Foreskin keratinocyte (primary cell): ENCODE measurements at places on chromosomes 7 and 10. TPM values are rescaled to one million over a fixed set of nuclear protein-coding genes. Genes with fewer than 3 reads are reported as not detected.

SPDYE2 gene
- not detected in 2 replicates for total RNA-seq

ELFN1 gene
- 0.10 TPM in 1 of 2 replicates, not detected in the other for total RNA-seq

PLA2G12B gene
- not detected in 2 replicates for total RNA-seq

COL28A1 gene
- not detected in 2 replicates for total RNA-seq

LHFPL3 gene
- not detected in 2 replicates for total RNA-seq

STEAP4 gene
- 0.03 and 0.04 TPM in 2 replicates for total RNA-seq

HOXA2 gene
- total RNA-seq, result 0.25 and 0.31 TPM in 2 replicates

DNA sequence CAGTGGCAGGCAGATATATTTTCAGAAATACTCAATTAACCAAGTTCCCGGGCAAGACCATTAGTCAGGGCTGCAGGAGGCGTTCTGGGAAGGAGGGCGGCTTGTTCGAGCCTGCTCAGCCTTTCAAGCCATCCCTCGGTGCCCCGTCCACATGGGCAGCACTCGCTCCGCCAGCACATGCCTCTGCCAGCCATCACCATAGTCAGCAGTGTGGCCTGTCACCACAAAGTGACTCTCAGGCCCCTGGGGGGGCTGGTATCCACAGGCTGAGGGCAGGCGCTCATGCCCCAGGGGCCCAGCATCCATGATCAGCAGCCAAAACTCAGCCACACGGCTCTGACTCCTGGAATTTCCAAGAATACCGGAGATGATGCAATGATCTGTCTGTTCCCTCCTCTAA lies 81.9 kb downstream of the CHST15 start:
- peak; percentile 47 for DNase-seq

- DNase-seq, result no peak
Measured at GRCh38 chr10:89771684-89772083, 70.3 kb downstream of the KIF20B start.

DNA sequence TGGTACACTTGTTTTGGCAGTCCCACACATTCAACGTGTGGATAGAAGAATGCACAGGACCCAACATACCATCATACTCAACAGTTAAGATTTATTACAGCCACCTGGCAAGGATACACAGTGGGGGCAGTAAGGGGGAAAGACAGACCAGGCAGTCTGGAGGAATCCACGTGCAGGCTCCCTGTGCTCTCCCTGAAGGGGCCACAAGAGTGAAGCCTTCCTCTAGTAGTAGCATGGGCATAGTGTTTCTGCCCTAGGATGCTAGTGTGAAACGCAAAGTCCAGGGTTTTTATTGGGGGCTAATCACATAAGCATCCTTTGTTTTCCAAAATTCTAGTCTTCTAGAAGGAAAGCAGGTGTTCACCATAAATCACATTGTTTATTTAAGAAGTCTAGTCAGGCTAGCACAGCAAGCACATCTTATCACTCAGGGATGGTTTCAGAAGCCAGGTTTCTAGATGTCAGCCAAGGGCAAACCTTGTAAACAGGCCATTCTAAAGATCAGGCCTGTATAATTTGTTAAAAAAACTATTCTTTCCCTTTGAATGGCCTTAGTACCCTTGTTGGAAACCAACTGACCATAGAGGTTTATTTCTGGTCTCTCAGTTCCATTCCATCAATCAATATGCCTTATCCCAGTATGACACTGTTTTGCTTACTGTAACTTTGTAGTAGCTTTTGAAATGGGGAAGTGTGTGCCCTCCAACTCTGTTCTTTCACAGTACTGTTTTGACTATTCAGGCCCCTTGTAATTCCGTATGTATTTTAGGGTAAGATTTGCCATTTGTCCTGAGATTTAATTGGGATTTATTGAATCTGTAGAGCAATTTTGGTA lies 12.4 kb upstream of the TFAM start:
- no peak for DNase-seq

- no peak for DNase-seq
Measured at GRCh38 chr10:12801214-12802087, 200.1 kb downstream of the CCDC3 start.

DNA sequence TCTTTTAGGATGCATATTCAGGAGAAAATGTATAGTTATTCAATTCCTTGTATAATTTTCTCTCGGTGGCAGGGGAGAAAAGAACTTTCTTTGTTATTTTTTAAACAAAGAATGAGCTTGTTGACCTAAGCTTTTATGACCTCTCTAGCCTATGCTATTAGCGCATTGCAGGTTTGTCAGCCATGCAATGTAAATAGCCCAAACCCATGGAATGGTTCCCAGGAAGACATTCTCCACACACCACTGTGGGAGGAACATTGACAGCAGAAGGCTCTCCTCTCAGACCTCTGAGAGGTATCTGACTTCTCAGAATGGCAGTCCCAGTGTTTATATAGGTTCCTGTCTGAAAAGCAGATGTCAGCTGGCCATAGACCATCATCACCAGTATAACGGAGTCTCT lies 19.6 kb upstream of the AGBL3 start:
- no peak for DNase-seq

- DNase-seq, result no peak
Measured at GRCh38 chr7:114970308-114970707, 48.4 kb downstream of the MDFIC start.

- peak; percentile 32 for DNase-seq
Measured at GRCh38 chr10:101351017-101351416, 2.9 kb upstream of the BTRC start.

- no peak for DNase-seq
Measured at GRCh38 chr10:77253147-77253545, 384.5 kb downstream of the KCNMA1 start.
